ENCODE measurements at places on chromosomes 2 and 18.

GRCh38 chr2:20575935-20576597 is 74.8 kb downstream of the HS1BP3 start:
- DNase-seq: no peak

GRCh38 chr2:9652898-9653479 is 22.2 kb upstream of the YWHAQ start:
- no peak for DNase-seq

DNA sequence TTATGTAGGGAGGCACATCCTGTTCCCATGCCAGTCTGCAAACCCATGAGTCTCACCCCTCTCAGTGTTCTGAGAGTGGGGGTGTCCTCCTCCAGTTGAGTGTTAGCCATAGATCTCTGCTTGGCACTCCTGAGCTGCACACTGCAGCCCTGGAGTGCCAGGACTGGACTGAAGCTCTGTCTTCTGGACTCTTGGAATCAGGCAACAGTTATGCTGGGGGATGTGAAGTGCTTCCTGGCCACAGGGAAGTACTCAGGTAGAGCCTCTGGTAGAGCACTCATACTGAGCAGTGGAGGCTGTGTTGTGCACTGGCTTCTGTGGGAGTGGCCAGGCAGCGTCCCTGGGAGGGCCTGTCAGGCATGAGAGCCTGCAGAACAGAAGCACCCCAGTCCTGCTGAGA is 43.0 kb downstream of the SERPINB7 start:
- no peak for DNase-seq

- no peak for DNase-seq
Measured at GRCh38 chr18:65343571-65343970, 407.2 kb upstream of the CDH7 start.

DNA sequence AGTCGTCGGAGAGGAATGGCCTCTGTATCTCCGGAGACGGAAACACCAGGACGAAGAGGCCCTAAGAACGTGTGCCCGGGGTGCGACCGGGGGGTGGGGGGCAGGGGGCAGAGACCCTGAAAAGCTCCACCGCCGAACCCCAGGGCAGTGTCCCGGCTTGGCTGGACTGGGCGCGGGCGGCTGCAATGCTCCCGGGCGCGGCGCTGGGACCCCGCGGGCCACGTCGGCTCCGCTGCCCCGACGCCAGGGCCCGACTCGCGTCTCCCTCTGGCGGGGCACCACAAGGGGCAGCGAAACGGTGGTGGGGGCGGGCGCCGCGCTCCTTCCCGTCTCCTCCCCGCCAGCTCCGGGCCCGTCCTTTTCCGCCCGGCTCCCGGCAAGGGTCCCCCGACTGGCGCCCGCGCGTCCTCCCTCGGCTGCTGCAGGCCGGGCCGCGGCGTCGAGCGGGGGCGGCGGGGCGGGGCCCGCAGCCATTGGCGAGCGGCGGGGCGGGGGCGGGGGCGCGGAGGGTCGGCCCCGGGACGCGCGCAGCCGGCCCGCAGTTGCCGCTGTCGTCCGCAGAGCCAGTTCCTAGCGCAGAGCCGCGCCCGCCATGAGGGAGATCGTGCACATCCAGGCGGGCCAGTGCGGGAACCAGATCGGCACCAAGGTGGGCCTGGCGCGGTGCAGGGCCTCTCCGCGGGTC is at the start of gene TUBB6:
TUBB6 (plus strand) TSS at position 541 of the 685 bp plus-strand sequence; CDS start at position 593, 52 bp downstream.
- peak; percentile 78 for DNase-seq

DNA sequence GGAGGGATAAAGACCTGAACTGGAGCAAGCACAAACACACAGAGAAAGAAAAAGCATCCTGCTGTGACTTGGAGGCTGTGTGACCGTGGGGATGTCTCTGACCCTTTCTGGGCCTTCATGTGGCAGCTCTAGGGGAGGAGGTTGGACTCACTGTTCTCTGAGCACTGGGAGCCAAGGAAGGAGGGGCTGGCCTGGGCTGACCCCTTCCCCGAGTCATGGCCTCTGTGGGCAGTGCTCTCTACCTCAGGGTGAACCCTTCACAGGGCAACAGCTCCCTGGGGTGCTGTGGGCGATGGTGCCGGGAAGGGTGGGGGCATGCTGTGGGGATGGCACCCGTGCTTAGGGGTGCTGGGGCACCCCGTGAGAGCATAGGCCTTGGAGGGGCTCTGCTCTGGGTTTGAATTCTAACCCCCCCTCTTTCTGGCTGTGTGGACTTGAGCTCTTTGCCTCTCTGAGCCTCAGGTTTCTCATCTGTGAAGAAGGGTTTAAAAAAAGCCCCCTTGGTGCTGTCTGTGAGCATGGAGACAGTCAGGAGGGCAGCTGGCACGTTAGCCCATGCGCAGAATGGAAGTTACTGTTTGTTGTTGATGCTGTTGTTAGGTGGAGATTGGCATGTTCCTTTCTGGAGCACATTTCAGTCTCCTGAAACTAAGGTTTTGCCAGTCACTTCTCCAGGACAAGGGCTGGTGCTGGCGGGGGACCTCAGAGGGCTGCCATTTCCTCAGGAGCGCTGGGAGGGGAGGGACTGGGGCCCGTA is 700 bp downstream of the TOGARAM2 start:
- no peak for DNase-seq

DNA sequence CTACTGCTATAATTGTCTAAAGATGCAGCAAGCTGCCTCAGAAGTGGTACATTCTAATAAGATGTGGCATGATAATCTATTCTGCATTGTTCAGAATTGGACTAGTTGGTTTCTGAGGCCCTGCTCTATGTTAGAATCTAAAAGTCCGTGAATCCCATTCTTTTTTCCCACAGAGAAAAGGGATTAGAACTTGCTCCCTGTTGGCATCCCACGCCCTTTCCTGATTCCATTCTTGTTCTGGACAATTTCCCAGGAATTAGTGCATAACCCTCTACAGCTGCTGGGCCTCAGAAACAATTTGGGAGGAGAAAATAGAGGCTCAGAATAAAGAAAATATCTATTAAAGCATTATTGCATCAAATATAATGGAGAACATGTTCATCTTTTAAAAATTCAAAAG is 282.7 kb downstream of the NRXN1 start:
- no peak for DNase-seq

DNA sequence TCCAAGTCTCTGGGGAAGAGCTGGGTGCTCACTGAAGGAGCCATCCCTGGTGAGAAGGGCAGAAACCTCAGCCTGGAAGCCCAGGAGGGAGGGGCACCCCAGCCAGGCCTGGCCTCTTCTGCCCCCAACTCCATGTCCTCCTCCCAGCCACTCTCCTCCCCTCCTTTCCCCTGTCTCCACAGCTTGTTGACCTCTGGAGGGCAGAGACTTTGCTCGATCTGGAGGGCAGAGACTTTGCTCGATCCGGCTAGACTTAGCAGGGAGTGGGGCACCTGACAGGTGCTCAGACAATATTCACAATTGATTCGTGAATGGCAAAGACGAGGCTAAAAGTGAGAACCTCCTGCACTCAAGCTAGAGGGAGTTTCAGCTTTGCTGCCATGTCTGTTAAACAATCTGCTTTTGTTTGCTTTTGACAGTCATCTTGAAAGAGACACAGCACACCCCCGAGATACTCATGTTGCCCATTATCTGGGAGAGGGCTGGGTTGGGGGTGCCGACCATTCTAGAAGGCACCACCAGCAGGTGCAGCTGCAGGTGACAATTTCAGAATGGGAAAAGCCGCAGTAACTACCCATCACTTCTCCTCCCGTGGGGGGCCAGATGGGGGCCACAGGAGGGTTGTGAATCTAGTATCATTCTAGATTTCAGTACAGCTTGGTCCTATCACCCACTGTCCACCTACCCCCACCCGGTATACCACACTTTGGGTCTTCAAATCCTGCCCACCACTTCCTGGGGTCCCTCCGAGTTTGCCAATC is 54.8 kb downstream of the DNMT3A start:
- DNase-seq: no peak

GRCh38 chr18:45751766-45752165 is 27.8 kb downstream of the SLC14A1 start:
- no peak for DNase-seq

DNA sequence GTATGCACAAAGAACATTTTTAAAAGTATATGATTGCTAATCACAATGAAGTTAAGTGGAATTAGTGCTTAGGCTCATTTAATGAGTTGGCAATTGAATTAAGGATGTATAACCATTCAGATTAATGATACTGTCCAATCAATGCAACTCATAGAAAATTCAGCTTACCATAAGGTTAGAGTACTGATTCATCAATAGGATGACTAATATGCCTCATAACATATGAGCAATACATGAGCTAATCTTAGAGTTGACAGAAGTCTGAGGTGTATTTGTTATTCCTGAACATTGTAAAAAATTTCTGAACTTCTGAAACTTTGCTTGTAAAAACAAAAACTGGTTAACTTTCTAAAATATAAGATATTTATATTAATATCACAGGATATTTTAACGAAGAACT is 118.3 kb upstream of the NETO1 start:
- DNase-seq: no peak

- no peak for DNase-seq
Measured at GRCh38 chr2:127465258-127465657, 47.0 kb downstream of the PROC start.

GRCh38 chr2:168726375-168726774 is 76.1 kb upstream of the NOSTRIN start:
- no peak for DNase-seq

DNA sequence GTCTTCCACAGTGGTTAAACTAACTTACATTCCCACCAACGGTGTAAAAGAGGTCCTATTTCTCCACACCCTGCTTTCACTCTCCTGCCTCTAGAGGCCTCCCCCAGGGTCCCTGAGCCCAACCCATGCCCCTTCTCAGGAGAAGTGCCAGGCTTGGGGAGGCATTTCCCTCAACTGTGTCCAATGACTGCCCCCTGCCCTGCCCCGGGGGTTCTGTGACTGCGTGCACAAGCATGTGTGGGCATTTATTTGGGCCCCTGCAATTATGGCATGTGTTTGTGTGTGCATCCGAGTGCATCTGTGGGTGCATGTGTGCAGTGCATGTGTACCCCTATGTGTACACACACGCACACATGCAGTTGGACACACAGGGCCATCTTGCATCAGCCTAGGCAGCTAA is 57.3 kb downstream of the INHBB start:
- no peak for DNase-seq

DNA sequence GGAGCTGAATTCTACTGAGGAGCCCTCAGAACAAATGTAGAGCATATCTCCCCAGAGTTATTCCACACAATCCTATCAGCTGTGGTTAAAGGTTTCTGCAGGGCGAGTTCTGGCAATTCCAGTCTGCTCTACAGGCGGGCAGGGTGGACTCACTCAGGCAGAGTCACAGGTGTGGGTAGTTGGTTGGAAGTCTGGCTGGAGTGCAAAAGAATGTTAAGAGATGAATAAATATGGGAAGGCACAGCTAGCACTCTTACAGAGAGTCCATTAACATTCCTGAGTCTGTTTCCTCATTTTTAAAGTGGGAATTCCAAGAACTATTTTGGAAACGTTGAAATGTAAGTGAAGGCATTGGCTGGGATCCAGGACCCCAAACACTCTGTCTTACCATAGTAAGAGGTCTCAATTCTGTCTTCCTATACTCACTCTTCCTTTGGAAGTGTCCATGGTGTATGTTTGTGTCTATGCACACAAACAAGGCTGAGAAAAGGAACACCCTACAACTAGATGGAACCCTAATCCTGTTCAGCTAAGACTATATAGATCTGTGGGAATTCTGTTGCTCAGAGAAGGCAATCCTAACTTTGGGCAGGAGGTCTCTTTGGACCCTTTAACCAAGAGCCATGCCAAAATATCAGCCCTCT is 63.3 kb upstream of the AQP4 start:
- DNase-seq: no peak

GRCh38 chr2:100405403-100406119 is 11.9 kb downstream of the CHST10 start:
- no peak for DNase-seq

DNA sequence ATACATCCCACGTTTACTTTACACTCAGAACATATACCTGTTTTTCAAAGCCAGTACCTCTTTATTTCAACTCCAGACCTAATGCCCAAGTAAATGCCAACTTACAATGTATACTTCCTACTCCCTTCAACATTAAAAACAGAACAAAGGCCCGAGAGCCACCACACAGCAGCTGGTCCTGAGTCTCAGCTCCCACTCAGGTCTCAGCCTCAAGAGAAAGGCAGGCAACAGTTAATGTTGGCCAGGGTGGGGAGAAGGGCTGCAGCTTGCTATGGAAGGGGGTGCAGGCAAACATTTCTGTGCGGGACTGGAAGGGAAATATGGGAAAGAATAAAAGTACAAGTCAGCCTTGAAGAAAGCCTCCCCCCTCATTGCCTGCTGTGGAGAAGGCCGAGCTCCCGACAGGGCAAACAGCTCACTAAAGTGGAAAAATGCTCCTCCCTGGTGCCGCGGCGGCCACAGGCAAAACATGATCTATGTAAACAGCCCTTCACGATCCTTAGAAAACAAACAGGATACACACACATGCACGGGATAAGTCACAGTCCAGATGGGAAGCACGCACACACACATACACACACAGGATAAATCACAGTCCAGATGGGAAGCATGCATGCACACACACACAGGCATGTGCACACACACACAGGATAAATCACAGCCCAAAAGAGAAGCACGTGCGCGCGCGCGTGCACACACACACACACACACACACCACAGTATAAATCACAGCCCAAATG is 67.4 kb downstream of the ADNP2 start:
- no peak for DNase-seq

- DNase-seq: no peak
Measured at GRCh38 chr2:196681510-196681909, 42.0 kb downstream of the CCDC150 start.

GRCh38 chr2:97741251-97741650 is 27.9 kb downstream of the ZAP70 start:
- no peak for DNase-seq

- peak; percentile 5 for DNase-seq
Measured at GRCh38 chr2:6031200-6031867, 339.1 kb downstream of the SOX11 start.

- no peak for DNase-seq
Measured at GRCh38 chr2:183024339-183025095, 13.7 kb downstream of the NCKAP1 start.

DNA sequence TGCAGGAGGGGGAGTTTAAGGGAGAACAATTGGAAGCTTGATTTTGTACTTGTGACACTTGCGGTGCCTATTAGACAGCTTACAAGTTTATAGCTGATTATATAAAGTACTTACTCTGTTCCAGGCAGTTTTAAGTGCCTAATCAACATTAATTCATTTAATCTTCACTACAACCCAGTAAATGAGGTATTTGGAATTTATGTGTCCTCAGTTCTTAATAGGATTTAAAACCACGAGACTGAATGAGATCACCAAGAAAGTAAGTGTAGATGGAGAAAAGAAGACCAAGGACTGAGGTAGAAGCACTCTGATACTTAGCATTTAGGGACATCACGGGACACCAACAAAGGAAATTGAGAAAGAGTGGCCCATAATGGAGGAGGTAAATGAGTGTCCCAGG is 49.8 kb downstream of the ZC3H15 start:
- peak; percentile 85 for DNase-seq

- no peak for DNase-seq
Measured at GRCh38 chr2:169976335-169976851, 149.1 kb downstream of the UBR3 start.
